ENCODE measurements at places on chromosomes 13 and 19.

GRCh38 chr19:51186323-51186722 lies 38.6 kb upstream of the CD33 start:
- DNase-seq, result no peak

DNA sequence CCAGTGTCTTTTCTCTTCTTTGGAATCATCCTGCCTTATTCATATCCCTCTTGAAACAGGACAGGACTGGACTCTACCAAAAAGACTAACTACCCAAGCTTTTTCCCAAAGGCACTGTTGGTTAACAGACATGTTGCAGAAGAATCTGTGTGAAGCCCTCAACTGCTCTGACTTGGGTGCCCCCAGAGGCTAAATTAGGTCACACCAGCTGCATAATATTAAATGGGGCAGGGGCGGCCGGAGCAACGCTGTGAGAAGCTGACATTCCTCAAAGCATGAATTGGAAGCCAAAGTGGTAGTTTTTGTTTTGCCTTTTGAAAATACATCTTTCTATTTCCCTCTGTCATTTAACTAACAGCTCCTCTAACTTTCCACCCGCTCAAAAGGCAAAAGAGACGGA lies 185.9 kb downstream of the LHFPL6 start:
- no peak for DNase-seq

- peak; percentile 45 for DNase-seq
Measured at GRCh38 chr19:48926909-48927308, 6.6 kb upstream of the DHDH start.

- DNase-seq, result no peak
Measured at GRCh38 chr13:110464556-110465333, 96.8 kb downstream of the RAB20 start.

DNA sequence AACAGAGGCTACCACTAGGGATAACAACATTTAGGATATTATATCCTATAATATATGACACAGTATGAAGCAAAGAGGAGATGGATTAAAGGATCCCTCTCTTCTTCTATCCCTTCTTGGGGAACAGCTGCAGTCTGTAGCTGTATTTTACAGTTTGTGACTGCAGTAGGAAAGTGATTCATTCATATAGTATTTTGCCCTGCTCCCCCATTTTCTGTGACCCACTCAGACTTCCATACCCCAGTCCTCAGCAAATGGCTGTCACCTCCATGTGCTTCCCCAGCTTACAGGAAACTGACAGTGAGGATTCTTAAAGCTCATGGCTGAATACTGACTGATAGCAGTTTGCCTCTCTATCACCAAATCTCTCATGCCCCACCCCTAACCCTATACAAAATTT lies 27.5 kb downstream of the MICU2 start:
- DNase-seq, result no peak

- peak; percentile 42 for DNase-seq
Measured at GRCh38 chr13:36297366-36298338, at the start of gene CCDC169. TSS of gene CCDC169 (minus strand) at chr13:36297814. CDS start at chr13:36297719, 95 bp downstream.

GRCh38 chr13:97570442-97570841 lies 136.5 kb downstream of the RAP2A start:
- no peak for DNase-seq

GRCh38 chr13:29266756-29267733 lies 328.4 kb downstream of the SLC7A1 start:
- no peak for DNase-seq

DNA sequence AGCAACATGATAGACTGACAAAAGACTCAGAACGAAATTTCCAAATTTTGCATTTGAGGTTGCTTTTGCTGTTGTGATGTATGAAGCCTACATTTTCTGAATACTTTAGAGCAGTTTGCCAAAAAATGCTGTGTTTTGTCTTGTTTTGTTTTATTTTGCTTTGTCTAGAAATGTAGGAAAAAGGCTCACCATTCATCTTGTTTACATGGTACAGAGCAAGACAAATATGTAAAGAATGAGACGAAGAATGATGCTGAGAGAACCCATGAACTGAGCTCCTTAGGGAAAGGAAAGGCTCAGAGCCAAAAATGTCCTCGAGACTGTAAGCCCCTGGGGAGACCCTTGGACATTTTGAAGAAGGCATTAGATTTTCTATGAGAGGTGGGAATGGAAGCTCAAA lies 6.8 kb upstream of the SPART start:
- no peak for DNase-seq

DNA sequence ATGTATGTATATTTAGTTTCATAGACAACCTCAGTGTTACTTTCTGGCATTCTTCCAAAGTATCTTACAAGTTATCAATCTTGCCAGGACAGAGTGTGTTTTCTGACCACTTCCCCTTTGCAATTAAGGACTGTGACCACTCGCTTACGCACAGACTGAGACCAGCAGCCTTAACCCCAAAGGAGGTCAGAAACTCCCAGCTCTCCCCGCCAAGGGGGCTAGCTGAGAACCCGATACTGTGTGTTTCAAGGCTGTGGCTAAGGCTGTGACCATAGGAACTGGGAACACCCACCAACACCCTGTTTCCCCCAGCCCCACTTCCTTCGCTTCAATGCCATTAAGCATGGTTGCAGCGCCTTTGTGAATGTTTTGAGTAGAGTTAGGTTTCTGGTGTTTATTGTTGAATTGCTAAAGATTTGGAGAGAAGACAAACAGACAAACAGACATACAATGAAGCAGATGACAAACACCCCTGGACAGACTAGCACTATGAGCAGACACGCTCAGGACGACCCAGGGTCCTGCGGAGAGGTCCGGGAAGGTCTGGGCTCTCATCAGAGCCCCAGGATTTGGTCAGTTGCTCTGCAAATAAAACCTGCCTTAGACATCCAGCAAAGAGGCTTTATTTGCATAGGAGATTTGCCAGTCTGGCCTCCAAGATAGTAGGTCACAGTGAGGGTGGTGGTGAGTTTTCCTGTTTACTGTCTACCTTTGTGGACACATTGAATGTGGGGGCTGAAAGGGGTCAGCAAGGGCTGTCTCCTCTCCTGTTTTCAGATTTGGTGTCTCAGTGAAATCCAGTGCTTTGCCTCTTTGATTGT lies 25.0 kb upstream of the TNFSF11 start:
- DNase-seq, result peak; percentile 37

GRCh38 chr19:38172001-38172400 lies 52.0 kb downstream of the DPF1 start:
- no peak for DNase-seq

DNA sequence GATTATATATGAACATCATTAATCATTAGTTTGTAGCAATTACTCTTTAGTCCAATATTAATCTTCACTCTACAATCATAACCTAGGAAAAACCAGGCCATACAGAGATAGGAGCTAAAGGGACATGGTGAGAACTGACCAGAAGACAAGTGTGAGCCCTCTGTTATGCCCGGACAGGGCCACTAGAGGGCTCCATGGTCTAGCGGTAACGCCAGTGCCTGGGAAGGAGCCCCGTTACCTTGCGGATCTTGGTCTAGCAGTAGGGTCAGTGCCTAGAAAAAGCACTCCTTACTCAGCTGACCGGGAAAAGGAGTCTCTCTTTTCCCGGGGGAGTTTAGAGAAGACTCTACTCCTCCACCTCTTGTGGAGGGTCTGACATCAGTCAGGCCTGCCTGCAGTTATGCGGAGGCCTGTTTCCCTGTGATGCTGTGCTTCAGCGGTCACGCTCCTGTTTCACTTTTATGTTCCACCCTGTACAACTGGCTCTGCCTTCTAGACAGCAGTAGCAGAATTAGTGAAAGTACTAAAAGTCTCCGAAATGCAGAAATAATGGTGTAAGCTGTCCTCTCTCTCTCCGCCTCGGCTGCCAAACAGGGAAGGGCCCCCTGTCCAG lies 13.8 kb downstream of the OR7D4 start:
- DNase-seq, result peak; percentile 46

- DNase-seq, result no peak
Measured at GRCh38 chr19:29845574-29846176, 33.9 kb downstream of the CCNE1 start.

GRCh38 chr19:50401605-50402450 lies 16.9 kb upstream of the SPIB start:
- DNase-seq, result no peak

DNA sequence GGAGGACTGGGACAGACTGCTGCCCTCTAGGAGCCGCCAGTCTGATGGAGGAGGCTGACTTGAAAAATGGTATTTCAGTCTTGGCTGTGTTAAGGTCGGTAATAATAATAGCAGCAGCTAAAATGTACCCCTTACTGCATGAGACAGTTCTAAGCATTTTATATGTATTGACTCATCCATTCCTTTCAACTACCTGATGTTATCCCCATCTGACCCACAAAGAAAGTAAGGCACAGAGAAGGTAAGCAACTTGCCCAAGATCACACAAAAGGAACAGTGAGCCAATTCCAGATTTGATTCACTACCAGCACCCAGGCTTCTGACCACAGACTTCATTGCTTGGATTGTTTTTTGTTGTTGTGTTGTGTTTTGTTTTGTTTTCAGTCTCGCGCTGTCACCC lies 4.0 kb downstream of the NCAN start:
- no peak for DNase-seq

DNA sequence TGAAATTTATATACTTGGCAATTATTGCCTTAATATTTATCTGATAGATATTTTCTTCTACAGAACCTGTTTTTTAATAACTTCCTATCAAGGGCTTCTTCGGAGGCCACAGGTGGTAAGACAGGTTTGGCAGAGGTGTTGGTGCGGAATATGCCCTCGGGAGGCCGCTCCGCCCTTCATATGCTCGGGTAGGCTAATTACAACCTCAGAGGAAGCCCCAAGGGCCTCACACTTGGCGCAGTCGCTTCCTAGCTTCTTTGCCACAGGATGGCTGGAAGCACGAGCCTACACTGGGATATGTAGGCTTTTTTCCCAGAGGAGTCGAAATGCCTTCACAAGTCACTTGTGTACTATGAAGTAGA lies 68.8 kb downstream of the LMO7 start:
- DNase-seq, result no peak

All from Kasumi-1 (cell line).